GM13977 (cell line): ENCODE measurements at places on chromosomes 5 and 9.

DNA sequence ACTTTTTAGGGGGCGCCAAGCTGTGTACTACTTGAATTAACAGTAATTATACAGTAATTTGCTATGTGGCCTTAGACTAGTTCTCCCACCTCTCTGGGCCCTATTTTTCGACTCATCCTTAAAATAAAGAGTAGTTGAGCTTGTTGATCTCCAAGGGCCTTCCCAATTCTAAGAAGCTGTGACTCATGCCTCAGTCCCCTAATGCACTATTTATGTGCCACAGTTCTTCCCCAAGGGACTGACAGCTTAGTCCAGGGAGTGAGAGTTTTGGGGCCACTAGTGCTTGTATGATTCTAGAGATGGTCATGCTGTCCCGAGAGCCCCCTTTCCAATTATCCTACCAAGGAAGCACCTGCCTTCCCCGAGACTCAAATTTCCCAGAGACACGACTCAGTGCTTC lies 149.7 kb downstream of the PAPPA start:
- DNase-seq, result no peak

- DNase-seq, result peak; percentile 30
Measured at GRCh38 chr5:140443-140829, 48.5 kb downstream of the PLEKHG4B start.

- no peak for DNase-seq
Measured at GRCh38 chr5:132389585-132390286, 20.2 kb downstream of the SLC22A5 start.

- no peak for DNase-seq
Measured at GRCh38 chr5:5252106-5252505, 112.0 kb downstream of the ADAMTS16 start.

DNA sequence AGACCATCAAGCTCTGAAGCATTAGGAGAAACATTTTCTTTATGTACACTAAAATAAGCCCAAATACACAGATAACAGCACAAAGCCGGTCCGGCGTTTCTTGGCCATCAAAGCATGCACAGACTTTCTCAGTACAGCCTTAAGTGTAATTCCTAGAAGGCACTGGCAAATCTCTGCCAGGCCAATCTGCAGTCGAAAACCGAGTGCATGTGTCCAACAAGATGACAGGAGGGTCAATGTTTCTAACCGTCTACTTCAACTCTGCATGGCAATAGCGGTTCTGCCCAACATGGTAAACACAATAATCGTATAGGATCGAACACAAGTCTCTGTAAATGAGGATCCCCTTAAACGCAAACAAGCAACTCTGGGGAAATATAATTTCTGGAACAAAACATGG lies 1.1 kb downstream of the ARL15 start:
- no peak for DNase-seq

DNA sequence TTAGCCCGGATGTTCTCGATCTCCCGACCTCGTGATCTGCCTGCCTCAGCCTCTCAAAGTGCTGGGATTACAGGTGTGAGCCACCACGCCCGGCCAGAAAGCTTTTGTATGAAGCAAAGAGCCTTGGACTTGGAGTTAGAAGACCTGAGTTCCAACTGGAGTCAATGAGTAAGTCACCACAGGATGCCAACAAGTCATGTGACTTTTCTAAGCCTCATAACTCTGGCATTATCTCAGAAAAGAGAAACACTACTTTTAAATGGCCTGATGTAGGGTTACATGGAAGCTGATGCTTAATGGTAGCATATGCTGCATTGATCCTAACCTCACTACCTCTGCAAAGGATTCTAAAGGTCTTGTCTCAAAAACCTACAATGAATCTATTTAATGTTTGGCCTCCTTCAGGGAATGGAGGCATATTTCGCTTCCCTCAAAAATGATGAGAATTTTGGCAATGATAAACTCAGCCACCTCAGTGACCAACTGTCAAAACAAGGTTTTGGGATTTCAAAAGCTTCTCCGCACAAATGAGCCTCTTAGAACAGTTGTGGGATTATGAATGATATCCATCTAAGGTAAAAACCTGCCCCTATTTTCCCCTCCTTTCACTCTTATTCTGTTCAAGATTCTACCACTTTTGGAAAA lies 236.8 kb downstream of the ACTL7B start:
- no peak for DNase-seq

- peak; percentile 41 for DNase-seq
Measured at GRCh38 chr5:171342362-171343111, 33.5 kb downstream of the TLX3 start.

GRCh38 chr5:9698125-9698826 lies 68.1 kb upstream of the TAS2R1 start:
- no peak for DNase-seq

- DNase-seq, result no peak
Measured at GRCh38 chr5:62680121-62680520, 101.5 kb downstream of the LRRC70 start.

DNA sequence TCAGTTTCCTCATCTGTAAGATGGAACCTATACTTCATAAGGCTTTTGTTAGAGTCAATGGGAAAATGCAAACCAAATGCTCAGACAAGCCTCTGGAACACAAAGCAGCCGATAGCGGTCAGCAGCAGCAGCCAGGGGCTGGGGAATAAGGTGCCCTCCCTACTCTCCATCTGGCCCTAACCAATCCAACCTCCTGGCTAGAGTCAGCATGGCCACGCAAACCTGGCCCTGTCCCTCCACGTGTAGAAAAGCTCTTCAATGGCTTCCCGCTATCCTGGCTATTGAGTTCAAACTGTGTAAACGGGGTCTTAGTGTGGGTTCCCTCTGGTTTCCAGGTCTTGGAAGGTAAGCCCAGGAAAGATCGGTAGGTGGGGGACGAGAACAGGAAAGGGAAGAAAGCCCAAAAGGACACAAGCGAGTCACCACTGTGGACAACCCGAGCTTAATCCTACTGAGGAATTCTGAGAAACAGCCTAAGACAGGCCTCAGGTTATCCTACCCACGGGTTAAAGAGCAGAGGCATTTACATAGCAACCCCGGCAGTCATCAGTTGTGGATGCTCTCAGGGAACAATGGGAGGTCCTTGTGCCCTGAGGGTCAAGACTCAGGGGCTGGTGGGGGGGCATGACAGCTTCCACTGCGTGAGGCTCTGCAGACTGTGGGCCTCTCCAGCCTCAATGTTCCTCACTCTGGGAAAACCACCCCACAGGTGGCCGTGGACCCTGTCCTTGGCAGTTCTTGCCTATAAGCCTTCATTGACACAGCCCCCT lies 30.9 kb downstream of the FABP6 start:
- no peak for DNase-seq

GRCh38 chr9:1907465-1907864 lies 107.7 kb upstream of the SMARCA2 start:
- DNase-seq, result no peak

DNA sequence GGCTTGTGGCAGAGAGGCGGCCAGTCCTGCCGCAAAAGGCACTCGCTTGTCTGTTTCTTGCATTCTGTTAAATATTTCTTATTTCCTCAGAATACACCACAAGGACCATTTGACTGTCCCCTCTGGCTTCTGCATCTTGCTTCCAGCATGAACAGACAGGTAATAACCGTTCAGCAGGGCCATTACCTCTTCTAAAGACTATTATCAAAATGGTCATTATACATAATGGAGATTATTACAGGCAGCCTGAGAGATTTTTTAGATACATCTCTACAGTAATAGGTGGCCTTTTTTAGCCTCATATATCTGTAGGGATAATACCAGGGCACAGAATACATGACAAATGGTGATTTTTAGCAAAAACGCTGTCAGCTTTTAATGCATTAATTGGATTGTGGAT lies 382.0 kb downstream of the PSAT1 start:
- no peak for DNase-seq

DNA sequence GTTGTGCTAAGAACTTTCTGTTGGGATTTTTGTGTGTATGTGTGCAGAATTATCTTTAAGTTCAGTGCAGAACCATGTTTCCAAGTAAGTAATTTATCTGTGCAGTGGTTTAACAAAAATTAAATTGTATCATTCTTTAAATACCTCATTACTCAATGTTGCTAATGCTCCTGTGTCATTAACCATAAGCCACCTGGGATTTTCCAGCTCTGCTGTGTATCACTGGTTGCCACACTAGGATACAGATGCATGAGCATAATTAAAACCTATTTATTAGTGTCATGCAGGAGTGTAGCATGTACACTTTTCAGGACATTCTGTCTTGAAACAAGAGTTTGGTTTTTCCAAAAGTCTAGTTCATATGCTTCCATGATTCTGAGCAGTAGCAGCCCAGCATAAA lies 120.4 kb upstream of the PTGER4 start:
- no peak for DNase-seq

DNA sequence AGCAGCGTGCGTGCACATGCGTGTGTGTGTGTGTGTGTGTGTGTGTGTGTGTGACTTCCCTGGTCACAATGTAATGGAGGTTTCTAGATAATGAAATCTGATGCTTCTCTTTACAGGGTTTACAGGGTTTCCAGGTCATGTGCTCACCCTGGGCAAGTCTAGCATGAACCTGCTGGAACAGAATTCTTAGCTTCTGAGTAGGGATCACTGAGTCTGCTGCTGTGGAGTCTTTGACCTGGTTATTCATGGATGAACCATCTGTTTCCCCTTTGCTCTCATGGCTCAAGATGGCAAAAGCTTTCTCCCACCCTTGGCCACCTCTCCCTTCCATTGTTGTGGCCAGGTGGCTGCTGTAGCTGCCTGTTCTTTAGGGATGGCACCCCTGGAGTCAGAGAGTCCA lies 111.6 kb upstream of the SHB start:
- DNase-seq, result no peak

GRCh38 chr9:113853333-113853732 lies 22.8 kb upstream of the ZNF618 start:
- no peak for DNase-seq

DNA sequence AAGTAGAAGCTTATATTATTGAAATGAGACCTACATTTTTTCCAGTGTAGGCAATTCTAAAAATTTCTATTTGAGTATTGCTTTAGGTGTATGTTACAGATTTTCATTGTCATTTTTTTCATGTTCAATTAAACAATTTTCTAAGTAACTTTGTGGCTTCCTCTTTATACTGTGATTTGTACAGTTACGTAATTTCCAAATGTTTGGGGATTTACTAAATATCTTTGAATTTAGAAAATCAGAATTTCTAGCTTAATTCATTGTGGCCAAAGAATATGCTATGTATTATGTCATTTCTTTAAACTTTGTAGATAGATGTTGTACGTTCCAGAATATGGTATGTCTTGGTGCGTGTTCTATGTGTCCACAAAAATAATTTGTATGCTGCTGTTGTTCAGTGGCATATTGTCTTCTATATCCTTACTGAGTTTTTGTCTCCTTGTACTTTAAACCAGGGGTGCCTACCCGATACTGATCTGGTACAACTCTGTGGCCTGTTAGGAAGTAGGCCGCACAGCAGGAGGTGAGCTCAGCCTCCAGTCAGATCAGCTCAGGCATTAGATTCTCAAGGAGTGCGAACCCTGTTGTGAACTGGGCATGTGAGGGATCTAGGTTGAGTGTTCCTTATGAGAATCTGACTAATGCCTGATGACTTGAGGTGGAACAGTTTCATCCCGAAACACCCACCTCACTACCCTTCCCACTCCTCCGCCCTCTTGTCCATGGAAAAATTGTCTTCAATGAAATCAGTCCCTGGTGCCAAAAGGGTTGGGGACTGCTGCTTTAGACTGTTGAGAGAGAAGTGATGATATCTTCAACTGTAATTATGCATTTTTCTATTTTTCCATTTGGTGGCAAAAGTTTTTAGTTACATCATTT lies 63.5 kb downstream of the UBE2R2 start:
- DNase-seq, result no peak

DNA sequence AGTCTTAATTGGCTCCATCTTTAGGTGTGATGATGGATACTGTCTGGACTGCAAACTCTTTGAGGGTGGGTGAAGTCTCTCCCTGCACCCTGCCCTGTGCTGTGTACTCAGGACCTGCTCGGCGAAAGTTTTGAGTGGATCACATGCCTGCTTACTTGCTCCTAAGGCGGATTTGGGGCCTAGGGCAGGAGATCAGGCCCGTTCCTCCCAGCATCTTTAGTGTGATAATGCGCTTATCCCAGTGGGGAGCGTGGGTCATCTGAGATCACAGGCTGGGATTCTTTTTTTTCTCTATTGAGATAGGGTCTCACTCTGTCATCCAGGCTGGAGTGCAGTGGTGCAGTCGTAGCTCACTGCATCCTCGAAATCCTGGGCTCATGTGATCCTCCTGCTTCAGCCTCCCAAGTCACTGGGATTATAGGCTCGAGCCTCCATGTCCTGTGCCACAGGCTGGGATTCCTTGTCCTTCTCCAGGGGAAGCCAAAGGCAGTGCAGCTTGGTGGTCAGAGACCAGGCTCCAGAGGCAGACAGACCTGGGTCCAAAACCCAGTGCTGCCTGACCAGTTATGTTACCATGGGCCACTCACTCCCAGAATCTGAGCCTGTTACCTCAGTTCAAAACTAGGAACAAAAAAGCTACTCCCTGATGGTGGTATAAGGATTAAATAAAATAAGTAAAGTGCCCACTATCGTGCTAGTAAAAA lies 59.7 kb downstream of the ZNF618 start:
- no peak for DNase-seq

DNA sequence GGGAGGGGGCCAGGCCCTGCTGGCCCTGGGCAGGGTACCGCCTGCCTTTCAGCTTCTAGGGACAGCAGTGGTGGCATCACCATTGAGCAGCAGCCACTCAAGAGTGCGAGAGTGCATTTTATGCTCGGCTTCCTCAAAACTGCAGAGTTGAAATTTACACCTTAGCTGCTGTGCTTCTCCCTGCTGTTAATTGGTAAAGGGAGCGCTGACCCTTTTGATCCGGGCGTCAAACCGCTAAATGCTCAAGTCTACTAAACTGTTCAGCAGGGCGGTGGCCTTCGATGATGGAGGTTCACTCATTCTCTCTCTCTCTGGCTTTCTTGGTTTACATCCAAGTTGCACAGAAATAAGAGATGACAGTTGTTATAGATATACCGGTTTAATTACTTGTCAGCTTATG lies 368.6 kb upstream of the IRX2 start:
- no peak for DNase-seq

- no peak for DNase-seq
Measured at GRCh38 chr9:99466104-99466503, 244.0 kb downstream of the SEC61B start.

DNA sequence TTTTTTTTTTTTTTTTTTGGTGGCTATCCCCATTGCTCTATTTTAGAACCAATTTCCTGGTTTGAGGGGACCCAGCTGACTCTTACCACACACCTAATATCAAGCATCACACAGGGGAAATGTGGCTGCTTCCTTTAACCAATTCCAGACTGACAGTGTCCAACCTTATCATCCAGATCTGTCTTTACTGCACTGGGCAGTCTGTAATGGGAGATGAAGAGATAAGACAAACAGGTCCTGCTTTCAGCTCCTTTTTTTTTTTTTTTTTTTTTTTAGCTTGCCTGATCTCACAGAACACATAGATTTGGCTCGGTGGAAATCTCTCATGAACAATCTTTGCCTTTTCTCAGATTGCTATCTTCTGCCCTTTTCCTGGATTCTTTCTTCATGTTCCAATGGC lies 198.8 kb upstream of the TYRP1 start:
- DNase-seq, result no peak

DNA sequence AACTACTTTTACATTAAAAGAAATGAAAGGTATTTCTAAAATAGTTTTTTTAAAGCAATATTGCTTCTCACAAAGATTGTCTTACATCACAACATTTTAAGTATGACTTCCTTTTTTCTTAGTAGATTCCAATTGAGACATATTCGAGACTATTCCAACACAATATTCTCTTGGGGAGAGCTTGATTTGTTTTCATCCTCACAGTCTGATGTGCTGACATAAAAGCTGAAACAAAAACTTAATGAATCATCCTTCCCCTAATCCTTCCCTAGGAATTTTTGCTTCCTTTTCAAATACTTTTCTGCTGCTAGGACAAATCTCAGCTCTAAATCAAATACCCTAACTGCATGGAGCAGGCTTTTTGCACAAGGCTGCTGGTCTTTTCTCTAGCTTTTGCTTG lies 245.8 kb upstream of the MAP3K1 start:
- DNase-seq, result no peak

GRCh38 chr9:36325081-36325828 lies 67.0 kb upstream of the GNE start:
- no peak for DNase-seq
